ENCODE measurements at places on chromosomes 1 and 21. TPM values are rescaled to one million over a fixed set of nuclear protein-coding genes. Genes with fewer than 3 reads are reported as not detected.

FCGR1A gene
- 4.6 TPM for polyA plus RNA-seq

ATP1A4 gene
- polyA plus RNA-seq, result not detected

TMED5 gene
- 16.7 TPM for polyA plus RNA-seq

SLC9C2 gene
- not detected for polyA plus RNA-seq

CFAP107 gene
- not detected for polyA plus RNA-seq

Data from brain (organoid and tissue), 16 donors.